Tongue (tissue), 3 donors: ENCODE measurements at places on chromosomes 2 and 18. TPM values are rescaled to one million over a fixed set of nuclear protein-coding genes. Genes with fewer than 3 reads are reported as not detected.

The NEURL3 gene
- 2.7 TPM for total RNA-seq

The DSC2 gene
- 54.9 TPM for total RNA-seq

The ANKRD30B gene
- not detected for total RNA-seq

The IL1RL1 gene
- total RNA-seq = 4.0 TPM

The B3GNT7 gene
- 2.8 TPM for total RNA-seq

The SCYGR4 gene
- total RNA-seq = not detected

The RPL37A gene
- total RNA-seq = 933 TPM

The PLCD4 gene
- 31.0 TPM for total RNA-seq

The STEAP3 gene
- 25.2 TPM for total RNA-seq

The TLX2 gene
- total RNA-seq = not detected

The SH2D6 gene
- total RNA-seq = not detected

The CAPN14 gene
- 20.5 TPM for total RNA-seq

The METTL5 gene
- total RNA-seq = 37.0 TPM

The CYP27C1 gene
- total RNA-seq = 4.4 TPM

The CRYBA2 gene
- total RNA-seq = not detected

The LYG2 gene
- not detected for total RNA-seq

The PAX8 gene
- total RNA-seq = not detected

The SULT1C4 gene
- total RNA-seq = 34.4 TPM

The SLC30A3 gene
- not detected for total RNA-seq

The WDCP gene
- 12.6 TPM for total RNA-seq

The SLC19A3 gene
- 5.3 TPM for total RNA-seq

The SETBP1 gene
- total RNA-seq = 30.1 TPM

The POTEC gene
- not detected for total RNA-seq

The MAT2A gene
- 118 TPM for total RNA-seq

The ELOA2 gene
- total RNA-seq = not detected

The CRACDL gene
- total RNA-seq = 5.7 TPM

The SLC9A4 gene
- 0.10 TPM for total RNA-seq

The CABLES1 gene
- 2.8 TPM for total RNA-seq

The NT5DC4 gene
- 0.21 TPM for total RNA-seq

The AKAIN1 gene
- not detected for total RNA-seq

The ONECUT2 gene
- under 0.01 TPM for total RNA-seq
